ENCODE measurements at places on chromosomes 3 and 15. TPM values are rescaled to one million over a fixed set of nuclear protein-coding genes. Genes with fewer than 3 reads are reported as not detected.

Gene ACTRT3
- 0.76 TPM for total RNA-seq

Gene B3GALNT1
- 9.3 TPM for total RNA-seq

Gene CPLX3
- not detected for total RNA-seq

Gene PRKCD
- total RNA-seq: 17.2 TPM

Gene FGD5
- total RNA-seq: not detected

Gene CIB2
- 0.94 TPM for total RNA-seq

Gene GABRB3
- not detected for total RNA-seq

Gene OR4F15
- total RNA-seq: not detected

Gene GATM
- 2.0 TPM for total RNA-seq

GRCh38 chr15:92077353-92078085 lies 224.0 kb downstream of the SLCO3A1 start:
- peak; percentile 74 for DNase-seq

- no peak for DNase-seq
Observed at GRCh38 chr3:44993471-44994205, 17.6 kb downstream of the EXOSC7 start.

GRCh38 chr15:52642386-52643361 lies 36.5 kb downstream of the ATOSA start:
- DNase-seq: no peak

DNA sequence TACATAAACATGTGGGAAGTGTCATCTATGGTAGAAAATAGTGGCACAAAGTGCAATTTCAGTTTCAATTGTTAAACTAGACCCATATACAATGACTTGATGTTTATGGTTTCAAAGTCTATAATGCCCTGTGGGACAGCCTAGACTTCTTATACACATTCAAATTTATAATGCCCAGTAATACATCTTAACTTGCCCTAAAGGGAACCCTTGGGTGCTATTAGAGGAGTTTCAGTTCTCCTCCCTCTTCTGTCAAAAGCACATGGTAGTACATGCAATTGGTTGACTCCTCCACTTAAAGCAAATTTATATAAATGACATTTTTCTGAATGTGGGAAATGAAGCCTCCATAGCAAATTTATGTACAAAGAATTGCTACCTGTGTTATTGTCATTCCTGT lies 30.2 kb upstream of the OR5K4 start:
- DNase-seq: no peak

DNA sequence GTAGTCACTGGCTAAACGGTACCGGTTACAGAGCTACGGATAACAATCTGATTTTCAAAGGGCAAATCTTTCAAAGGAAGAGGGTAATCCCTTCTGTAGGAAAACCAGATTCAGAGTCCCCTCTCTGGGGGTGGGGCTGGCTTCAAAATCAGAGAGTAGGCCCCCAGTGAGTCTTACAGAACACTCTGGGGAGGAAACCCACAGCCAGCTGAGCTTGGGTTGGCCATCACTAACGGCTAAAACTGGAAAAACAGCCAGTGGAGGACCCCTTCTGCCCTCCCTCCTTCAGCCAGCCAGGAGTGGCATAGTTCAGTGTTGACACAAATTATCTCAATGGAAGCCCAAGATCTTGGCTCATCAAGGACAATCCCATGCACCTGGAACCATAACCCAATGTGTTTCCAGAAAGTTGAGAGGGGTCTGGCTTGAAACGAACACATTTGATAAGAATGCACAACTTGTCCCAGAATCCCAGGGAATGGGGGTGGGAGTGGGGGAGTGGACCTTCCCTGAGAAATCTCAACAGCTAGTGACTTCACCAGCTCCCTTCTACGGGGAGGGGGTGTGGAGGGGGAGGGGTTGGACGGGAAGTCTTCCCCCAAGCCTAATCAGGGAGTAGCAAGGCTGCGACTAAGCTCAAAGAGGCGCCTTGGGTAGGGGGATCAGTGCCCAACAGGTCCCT lies 1.0 kb downstream of the RASL12 start:
- no peak for DNase-seq

DNA sequence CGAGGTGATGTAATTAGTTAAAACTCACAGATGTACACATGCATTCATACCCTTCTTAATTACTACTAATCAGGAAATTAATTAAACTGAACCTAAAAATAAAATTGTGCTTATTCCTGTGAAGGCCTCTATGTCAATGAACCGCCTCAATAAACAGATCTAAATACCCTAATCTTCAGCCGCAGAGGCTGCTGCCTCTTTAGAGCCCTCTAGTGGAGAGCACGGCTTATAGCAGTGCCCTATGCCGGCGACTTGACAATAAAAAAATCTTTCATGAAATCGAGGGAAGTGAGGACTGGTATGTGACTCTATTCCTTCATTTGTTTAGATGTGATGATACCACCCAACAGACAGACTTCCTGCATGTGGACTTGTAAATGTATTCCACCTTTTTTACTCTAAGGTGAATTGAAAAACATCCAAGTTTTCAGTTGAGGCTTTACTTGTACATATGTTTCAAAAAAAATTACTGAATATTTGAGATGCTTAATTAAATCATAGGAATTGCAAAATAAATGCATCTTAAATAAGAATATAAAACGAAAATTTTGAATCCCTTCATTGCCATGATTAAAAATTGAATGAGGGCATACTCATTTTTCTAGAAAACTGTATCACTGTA lies 8.3 kb upstream of the EPHA3 start:
- DNase-seq: peak; percentile 44

DNA sequence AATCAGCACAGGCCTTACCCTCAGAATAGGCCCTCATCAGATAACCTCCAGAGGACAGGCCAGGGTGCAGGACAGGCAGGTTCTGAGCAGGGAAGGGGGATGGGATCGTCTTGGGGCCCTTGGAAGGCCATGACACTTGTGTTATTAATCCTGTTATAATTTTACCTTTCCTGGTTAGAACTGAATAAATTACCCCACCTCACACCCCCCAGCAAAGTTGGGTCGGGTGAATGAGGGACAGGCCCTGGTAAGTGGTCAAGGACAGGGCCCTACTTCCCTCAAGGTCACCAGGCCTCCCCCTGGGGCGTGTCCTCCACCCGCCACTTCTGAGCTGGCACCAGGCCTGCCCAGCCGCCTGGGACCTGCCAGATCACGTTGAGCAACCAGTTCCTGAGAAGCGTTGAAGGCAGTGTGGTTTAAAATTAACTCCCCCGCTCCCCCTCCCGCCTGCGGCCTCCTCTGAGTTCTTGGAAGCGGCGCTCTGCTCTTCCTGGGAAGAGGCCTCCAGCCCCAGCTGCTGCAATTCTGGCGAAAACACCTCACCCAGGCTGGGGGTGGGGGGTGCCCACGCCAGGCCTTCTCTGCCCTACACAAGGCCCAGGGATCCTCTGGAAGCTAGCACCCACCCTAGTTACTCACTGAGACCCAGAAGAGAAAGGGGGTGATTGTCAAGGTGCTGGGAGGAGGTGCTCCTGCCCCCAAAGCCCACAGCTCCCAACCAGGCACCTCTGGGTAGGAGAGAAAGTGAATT lies 10.6 kb downstream of the CISH start:
- DNase-seq: peak; percentile 95

GRCh38 chr3:27253391-27253790 lies 115.8 kb downstream of the NEK10 start:
- no peak for DNase-seq

GRCh38 chr3:182533394-182533793 lies 259.9 kb upstream of the ATP11B start:
- no peak for DNase-seq

DNA sequence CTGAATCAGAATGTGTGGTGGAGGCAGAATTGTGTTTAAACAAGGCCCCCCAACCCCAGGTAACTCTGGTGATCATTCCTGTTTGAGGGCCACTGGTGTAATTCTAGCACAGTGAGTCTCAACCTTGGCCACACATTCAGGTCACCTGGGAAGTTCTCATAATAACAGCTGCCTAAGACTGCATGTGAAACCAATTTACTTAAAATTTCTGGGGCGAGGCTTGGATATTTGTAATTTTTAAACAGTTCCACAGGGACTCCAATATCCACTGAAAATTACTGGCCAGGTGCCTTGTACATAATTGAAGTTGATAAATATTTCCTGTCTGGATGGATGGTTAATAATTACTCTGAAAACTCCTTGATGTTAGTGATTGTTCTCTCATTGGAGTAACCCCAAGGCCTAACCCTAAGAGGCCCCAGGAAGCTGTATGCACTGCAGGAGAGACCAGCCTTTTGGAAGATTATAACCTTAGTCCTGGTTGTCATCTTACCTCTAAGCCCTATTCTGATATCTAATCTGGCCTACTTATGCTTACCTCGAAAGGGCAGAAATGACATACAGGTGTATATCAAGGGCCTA lies 25.7 kb upstream of the EPHB1 start:
- peak; percentile 18 for DNase-seq

DNA sequence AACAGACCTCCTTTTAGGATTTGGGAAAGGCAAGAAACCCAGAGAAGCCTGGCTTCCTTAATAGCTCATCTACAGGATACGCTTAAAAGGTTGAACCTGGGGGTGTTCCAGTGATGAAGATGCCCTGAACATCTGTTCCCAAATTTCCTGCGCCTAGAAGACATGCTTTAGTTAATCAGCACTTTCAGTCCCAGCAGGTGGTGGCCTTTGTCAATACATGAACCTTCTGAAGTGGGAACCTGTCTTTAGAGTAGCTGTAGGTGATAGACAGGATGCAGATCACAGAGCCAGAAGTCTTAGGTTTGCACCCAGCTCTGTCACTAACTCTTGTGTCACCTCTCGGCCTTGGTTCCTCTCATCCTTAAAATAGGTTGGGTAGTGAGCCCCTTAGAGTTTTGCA lies 149.7 kb upstream of the SYNPR start:
- DNase-seq: no peak

DNA sequence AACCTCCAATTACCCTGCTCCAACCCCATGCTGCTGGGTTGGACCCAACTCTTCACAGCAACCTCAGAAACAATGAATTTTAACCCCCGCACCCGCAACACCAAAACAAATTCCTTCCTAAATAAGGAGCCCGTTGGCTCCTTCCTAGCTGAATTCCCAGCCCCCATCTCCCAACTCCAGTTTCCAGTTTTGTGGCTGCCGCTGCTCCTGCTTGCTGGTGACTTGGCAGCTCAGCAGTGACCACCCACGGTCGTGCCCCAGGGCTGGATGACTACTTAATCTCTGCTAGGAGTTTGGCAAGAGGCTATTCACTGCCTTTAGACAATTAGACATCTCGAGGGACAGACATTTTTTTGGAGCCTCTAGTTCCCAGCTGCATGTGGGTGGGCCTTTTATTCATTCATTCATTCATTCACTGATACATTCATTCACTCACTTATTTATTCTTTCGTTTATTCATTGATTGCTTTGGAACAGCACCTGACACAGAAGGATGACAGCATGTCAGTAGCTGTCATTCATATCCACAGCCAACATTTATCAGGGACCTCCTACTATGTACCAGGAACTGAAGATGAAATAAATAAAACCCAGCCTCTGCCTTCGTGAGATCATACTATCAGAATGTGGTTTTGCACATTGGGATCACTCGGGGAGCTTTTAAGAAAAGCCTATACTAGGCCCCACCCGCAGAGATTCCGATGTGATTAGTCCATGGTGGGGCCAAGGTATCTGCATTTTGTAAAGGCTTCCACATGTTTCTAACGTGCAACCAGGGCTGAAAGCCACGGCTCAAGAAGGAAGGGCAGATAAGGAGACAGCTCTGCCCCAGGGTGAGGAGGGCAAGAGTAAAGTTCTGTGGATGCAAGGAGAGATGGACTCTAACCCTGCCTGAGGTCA lies 256.5 kb downstream of the SHQ1 start:
- no peak for DNase-seq

GRCh38 chr15:66156310-66156975 lies 97.1 kb downstream of the MEGF11 start:
- DNase-seq: no peak

DNA sequence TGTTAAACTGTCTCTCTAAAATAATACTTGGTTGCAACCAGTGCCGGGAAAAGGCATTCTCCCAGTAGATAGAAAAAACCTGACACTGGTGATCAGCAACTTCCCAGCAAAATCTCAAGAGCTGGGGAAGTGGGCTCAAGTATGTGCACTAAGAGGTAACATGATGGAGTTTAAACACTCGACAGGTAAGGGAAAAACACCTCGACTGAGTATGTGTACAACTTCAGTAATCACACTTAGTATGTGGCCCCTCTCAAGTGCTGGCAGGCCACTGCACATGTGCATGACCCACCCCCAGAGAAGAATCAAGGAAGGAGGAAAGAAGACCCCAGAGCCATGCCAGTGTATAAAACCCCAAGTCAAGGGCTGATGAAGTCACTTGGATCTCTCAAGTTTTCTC lies 27.4 kb downstream of the SPESP1 start:
- DNase-seq: no peak

GRCh38 chr15:93074599-93074998 lies 14.4 kb downstream of the RGMA start:
- DNase-seq: no peak

DNA sequence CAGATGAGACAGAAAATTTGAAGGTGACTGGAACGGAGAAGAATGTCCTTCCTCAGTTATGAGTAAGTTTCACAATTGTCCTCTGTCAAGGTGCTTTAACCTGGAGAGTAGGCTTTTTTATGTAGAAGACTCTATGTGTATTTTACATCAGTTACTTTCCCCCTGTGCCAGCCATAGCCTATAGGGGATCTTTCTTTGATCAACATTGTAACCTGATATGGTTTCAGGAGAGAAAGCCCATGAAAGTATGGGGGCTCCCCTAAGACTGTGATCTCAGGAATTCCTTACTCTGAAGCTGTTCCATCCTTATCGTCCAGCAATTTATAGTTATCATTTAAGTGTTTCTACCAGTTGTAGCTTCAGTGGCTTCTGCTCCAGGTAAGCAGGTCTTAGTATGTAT lies 1076.3 kb upstream of the EPHA6 start:
- DNase-seq: no peak

DNA sequence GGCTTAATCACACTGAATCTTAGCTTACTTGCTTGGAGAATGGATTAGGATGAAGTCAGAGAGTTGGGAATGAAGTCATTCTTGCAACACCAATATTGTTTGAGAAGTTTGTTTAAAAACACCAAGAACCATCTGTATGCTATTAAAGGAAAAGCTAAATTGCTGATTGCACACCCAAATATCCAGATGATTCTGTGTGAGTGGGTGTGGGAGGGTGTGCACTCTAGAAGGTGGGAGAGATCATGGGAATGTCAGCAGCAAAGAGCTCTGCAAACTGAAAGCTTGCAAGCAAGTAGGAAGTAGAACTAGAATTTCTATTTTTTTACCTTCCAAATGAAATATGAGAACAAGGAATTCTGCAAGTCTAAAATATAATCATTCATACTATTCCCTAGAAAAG lies 364.9 kb downstream of the NR2F2 start:
- DNase-seq: no peak
